ENCODE measurements at places on chromosomes 7 and 10. TPM values are rescaled to one million over a fixed set of nuclear protein-coding genes. Genes with fewer than 3 reads are reported as not detected.

Gene GFRA1
- total RNA-seq = 5.1 TPM

Gene TMEM26
- 0.30 TPM for total RNA-seq

Gene MEOX2
- total RNA-seq = 7.7 TPM

Gene MAD1L1
- 16.2 TPM for total RNA-seq

DNA sequence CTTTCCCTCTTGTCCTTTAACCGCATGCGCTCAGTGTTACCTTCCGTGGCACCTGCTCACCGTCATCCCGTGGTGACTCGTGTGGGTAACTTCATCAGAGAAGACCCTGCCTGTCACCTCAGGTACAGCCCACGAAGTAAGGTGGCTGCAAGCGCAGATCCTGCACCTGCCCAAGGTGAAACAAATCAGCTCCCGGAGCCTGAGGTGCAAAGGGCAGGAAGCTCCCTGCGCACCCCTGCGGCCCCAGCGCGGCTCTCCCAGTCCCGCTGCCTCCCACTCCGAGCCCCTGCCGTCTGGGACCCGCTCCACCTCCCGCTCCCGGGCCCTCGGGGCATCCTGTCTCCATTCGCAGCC, 110.9 kb upstream of the LANCL2 start:
- DNase-seq = no peak

GRCh38 chr7:56062382-56062781, 1.7 kb upstream of the SUMF2 start:
- DNase-seq = no peak
